ENCODE measurements at places on chromosomes 2 and 18. TPM values are rescaled to one million over a fixed set of nuclear protein-coding genes. Genes with fewer than 3 reads are reported as not detected.

GRCh38 chr2:135903650-135904049, 27.4 kb upstream of the MCM6 start:
- H3K4me3 ChIP-seq, result no peak overlapping the region
- H3K27me3 ChIP-seq, result no peaks in the 10 kb centered on the region
- no peak overlapping the region for H3K27ac ChIP-seq

DNA sequence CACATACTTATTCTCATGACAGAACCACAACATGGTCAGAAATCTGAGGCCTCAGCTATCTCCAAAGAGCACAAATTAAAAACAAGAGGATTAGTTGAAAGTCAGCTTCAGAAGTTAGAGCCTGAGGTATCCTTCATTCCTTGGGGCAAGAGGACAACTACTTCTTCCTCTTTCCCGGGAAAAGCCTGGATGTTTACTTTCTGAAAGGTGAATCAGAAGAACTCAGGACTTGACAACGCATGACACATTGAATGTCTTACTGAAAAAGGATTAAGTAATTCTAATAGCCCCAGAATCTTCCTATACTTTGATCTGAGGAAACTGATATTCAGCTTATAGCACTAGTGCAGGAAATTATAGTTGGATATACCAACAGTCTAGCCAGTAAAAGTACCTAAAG, 573.2 kb downstream of the METTL4 start:
- peaks cover 5% of the 10 kb centered on the region for H3K4me1 ChIP-seq
- no peaks in the 10 kb centered on the region for H3K36me3 ChIP-seq
- no peaks in the 10 kb centered on the region for H3K27me3 ChIP-seq
- no peak overlapping the region for H3K27ac ChIP-seq
- no peak overlapping the region for H3K4me3 ChIP-seq

DNA sequence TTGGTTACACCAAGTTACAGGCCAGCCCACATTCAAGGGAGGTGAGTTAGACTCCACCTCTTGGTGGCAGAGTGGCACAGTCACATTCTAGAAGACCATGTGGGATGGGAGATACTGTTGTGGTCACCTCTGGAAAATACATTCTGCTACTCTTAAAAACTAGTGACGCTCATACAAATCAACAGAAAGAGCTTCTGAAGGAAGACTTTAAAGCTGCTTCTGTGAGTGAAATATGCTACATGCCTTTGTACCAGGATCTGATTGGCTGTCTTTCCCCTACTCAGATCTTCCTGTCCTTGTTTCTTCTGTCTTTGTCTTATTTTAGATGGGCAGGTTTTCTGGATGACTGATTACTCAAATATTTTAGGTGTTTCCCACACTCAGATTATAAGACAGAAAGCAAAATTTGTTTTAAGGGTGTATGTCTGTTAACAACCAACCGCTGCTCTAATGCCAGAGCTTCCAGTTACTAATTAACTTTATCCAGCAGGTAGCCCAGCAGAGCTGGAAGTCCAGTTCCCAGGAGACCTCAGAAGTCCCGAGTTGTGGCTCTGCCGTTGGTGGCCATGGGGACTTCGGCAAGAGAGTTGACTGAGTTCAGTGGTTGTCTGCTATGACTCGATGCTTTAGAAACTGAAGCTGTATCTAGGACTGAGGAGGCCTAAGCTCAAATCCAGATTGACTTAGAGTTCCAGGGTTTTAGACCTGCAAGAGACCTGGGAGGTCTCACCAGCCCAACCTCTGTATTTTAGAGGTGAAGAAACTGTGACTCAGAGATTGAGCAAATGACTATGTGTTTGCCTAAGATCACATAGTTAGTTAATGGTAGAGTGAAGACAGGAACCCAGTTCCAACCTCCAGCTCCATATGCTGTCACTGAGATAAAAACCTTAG, 7.4 kb downstream of the IL1R2 start:
- H3K4me1 ChIP-seq, result no peaks in the 10 kb centered on the region
- H3K4me3 ChIP-seq, result no peak overlapping the region
- no peak overlapping the region for H3K27ac ChIP-seq
- no peaks in the 10 kb centered on the region for H3K36me3 ChIP-seq
- H3K27me3 ChIP-seq, result no peaks in the 10 kb centered on the region

DNA sequence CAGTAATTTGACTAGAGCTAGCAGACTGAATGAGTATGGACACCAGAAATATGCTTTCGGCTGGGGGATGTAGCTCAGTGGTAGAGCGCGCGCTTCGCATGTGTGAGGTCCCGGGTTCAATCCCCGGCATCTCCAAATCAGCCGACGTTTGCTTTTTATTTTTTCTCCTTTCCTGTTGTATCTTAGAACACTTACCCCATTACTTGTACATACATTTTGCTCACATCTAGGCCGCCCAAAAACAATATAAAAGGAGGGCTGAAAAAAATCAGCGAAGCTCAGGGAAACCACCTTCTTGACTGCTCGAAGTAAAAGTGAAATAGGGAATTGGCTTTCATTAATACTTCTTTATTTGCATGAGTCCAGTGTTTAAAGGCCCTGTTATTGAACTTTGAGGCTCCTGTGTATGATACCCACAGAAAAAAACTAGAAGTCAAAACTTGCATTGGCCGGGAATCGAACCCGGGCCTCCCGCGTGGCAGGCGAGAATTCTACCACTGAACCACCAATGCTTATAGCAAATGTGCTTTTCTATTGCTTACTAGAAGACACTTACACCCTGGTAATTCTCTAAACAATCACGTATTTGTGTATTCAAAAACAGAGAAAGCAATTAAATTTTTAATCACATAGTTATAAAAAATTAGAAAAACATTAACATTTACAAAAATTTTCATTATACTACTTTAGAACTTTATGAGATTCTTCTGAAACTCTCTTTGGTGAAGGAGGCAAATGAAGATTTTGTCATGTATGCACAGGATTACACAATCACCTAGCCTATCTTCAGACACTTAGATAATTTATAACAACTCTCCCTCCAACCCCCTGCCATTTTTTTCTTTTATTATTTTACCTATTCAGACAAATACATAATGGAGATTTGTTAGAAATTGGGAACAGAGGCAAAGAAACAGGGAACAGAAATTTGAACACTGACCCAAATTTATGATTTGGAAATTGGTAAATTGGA, 35.2 kb upstream of the GPD2 start:
- peak; percentile 94 for DNase-seq
- H3K27me3 ChIP-seq, result no peaks in the 10 kb centered on the region

- DNase-seq, result no peak
- no peaks in the 10 kb centered on the region for H3K36me3 ChIP-seq
- H3K27me3 ChIP-seq, result no peaks in the 10 kb centered on the region
Measured at GRCh38 chr2:235018838-235019237, 67.0 kb downstream of the SH3BP4 start.

DNA sequence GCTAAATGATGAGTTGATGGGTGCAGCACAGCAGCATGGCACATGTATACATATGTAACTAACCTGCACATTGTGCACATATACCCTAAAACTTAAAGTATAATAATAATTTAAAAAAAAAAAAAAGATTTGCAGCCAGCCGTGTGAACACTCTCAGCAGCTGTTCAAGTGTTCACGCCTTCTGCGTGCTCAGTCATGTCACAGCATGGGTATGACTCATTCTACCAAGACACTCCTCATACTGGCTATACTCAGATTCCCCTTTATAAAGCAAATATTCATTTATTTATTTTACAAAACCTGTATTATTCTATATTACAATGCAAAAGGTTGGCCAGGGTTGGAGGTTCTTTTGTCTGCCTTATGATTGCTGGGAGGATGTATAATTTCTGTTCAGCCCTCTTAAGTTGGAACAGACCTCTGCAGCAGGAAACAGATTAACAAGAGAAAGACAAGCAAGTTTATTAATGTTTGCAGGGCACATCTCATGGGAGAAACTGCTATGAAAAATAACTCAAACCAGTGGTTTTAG, 1230.6 kb upstream of the CHAC2 start:
- H3K4me1 ChIP-seq, result peaks cover 3% of the 10 kb centered on the region
- H3K27ac ChIP-seq, result no peak overlapping the region
- no peak overlapping the region for H3K4me3 ChIP-seq

DNA sequence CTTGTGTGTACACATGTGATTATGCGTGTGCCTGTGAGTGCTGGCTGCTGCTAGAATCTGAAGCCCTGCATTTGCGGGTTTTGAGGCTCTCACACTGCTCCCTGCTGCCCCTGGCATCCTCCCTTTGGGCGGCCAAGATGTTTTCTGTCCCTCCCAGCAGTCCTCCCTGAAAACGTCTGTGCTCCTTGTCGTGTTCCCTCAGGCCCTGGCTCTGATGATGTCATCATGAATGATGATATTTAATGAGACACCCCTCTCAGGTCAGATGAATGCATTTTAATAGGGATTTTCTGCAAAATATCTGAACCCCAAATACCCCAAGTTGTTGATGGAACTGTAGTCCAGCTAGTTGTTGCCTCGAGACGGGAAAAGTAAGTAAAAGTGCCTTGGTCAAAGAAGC, 73.1 kb downstream of the TSHZ1 start:
- H3K4me3 ChIP-seq, result no peak overlapping the region
- H3K36me3 ChIP-seq, result peaks cover 36% of the 10 kb centered on the region

- H3K36me3 ChIP-seq, result no peaks in the 10 kb centered on the region
- no peaks in the 10 kb centered on the region for H3K27me3 ChIP-seq
- DNase-seq, result no peak
Measured at GRCh38 chr18:3626929-3627458, 177.0 kb downstream of the TGIF1 start.

The SP100 gene
- polyA plus RNA-seq, result 16.4 TPM

Data from muscle of leg (tissue), 16 donors.